ENCODE measurements at places on chromosomes 5 and 9.

DNA sequence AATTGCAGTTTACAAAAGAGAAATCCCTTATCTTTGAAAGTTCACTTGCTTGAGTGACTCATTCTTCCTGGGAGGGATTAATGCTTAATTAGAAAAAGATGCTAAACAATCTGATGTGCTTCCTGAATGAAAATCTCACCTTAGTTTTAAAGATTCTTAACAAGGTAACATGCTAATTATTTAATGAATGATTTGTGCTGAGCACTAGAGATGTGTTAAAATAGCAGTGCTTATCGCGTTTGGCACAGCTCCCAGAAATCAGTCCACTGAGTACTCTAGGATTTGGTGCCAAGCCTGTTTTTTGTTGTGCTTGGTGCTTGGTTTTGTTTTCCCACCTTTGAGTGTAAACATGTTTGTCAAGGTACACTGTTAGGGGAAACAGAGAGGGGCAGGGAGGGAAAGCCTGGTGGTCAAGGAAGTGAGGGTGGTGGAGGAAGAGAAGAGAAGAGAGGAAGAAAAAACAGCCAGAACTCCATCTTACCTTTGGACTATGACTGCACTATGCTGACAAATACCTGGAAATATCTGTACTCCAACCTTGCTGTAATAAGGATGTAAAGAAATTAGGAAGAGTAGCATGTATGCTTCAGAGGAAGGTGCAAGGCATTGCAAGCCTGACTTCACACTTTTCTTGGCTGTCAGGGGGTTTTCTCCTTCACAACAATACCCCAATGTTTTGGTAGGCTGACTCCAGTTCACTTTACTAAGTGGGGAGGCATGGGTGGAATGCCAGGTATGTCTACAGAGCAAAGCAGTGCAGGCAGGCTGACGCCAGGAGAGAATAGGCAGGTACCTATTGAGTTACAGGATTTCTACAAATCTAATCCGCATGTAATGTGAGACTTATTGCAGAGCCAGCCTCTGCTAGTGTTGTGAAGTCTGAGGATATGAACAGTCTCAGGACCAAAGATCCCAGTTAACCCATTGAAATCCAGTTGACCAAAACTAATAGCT is 157.2 kb upstream of the ISL1 start:
- peak; percentile 86 for DNase-seq

- no peak for DNase-seq
Observed at GRCh38 chr9:137544176-137544760, 5.9 kb downstream of the PNPLA7 start.

DNA sequence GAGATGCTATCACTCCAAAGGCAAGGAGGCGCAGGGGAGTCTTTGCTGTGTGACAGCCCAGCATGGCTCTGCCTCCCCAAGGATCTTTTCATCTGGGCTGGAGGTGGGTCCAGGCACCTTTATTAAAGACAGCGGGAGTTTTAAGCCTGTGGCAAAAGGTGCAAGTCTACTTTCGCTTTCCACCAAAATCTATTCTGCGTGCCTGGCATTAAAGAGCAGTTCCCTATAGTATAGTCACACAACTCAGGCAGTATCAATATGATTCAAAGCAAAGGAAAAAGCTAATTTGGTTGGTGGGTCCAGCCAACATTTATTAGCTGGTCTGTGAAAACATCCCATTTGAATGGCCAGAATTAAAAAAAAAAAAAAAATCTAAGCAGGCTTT is 398.7 kb downstream of the EBF1 start:
- no peak for DNase-seq

DNA sequence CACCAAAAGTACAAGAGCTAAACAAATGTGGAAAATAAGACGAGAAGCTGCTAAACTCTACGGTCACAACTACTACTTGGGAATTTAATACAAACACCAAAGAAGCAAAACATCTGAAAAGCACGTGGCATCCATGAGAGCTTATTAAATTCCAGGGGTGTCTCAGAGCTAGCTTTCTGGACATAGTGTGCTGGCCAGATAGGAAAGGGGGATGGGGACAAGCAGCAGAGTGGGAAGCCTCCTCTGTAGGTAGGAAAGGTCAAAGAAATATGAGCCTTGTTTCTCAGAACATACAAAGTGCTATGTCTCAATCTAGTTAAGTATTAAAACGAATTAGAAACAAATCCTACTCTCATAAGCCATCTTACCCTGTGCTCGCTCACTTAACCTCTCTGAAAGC is 51.3 kb upstream of the GOLPH3 start:
- no peak for DNase-seq

GRCh38 chr5:120141076-120141475 is 323.0 kb upstream of the PRR16 start:
- no peak for DNase-seq

Measured in NCI-H345 (cell line).